ENCODE measurements at places on chromosomes 13 and 19.

DNA sequence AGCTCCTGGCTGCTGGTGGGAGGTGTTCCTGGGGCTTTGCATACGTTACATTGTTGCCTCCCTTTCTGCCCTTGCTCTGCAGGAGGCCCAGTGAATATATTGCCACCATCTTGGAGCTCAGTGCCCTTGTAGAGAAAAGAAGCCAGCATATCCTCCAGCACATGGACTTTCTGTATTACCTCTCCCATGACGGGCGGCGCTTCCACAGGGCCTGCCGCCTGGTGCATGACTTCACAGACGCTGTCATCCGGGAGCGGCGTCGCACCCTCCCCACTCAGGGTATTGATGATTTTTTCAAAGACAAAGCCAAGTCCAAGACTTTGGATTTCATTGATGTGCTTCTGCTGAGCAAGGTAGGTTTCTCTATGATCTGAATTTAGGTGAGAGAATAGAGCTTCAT, 10.5 kb downstream of the CYP4F12 start:
- DNase-seq: no peak

DNA sequence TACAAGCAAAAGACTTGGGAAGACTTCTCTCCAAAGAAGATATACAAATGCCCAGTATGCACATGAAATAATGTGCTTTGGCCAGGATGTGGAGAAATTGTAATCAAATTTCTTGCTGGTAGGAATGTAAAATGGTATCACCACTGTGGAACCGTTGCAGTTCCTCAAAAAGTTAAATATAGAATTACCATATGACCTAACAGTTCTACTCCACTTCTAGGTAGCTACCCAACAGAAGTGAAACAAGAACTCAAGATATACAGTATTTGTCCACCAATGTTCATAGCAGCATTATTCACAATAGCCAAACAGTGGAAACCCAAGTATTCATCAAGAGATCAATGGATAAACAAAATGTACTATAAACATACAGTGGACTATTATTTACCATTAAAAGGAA, 95.0 kb upstream of the KLF5 start:
- DNase-seq: no peak

DNA sequence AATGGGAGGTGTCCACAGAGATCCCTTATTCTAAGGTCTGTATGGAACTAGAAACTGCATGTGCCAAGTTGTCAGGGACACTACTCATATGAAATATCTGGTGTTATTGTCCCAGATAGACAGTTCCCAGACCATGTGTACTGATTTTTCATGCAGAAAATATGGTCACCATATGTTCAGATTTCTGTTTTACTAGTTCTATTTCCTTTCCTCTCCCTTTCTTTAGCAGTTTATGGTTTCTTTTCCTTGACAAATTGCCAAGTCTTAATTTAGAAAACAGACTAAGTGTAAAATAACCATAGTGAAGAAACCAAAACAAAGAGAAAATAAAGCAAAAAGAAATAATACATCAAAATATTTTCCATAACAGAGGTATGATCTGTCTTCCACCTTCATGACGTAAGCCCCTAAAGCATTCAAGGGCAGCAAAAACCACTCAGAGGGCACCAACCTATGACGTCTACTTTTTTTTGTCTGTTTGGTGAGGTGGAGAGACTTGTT, 248.5 kb downstream of the KCTD12 start:
- DNase-seq: no peak

GRCh38 chr13:35469806-35470525, 6.5 kb downstream of the MAB21L1 start:
- no peak for DNase-seq

- DNase-seq: no peak
These were observed 7.4 kb downstream of the EID2B start for GRCh38 chr19:39525205-39525604.

- no peak for DNase-seq
These were observed 1684.2 kb upstream of the SLC10A2 start for GRCh38 chr13:104750377-104750776.

GRCh38 chr13:49760558-49760957, 31.9 kb downstream of the KPNA3 start:
- no peak for DNase-seq

DNA sequence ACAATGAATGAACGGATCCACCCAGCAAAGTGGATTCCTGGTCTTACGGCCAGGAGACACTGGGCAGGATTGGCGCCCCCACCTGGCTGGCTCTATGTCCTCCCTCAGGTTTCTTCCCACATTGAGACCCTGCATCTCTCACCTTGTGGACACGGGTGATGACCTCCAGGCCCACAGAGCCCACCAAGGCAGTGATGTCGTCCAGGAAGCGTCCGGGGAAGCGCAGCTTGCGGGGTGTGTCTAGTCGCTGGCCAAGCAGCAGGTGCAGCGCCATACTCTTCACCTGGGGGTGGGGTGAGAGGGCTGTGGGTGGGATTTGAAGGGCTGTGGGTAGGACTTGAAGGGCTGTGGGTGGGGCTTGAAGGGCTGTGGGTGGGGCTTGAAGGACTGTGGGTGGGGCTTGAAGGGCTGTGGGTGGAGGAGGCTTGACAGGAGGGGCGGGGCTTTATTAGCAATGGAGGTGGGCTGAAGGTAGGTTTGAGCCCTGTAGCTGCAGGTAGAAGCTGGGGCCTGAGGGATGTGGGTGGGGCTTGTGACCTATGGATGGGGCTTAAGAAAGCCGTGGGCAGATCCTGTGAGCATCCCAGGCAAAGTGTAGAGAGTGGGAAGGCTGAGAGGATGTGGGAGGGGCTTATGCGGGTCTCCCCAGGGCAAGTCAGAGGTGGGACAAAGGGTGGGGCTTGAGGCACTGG, 12.1 kb upstream of the ANGPTL8 start:
- no peak for DNase-seq

GRCh38 chr19:19348266-19348665, 27.6 kb downstream of the MAU2 start:
- DNase-seq: no peak

Measured in T1000 (cell line).